ENCODE measurements at places on chromosomes 4 and X.

DNA sequence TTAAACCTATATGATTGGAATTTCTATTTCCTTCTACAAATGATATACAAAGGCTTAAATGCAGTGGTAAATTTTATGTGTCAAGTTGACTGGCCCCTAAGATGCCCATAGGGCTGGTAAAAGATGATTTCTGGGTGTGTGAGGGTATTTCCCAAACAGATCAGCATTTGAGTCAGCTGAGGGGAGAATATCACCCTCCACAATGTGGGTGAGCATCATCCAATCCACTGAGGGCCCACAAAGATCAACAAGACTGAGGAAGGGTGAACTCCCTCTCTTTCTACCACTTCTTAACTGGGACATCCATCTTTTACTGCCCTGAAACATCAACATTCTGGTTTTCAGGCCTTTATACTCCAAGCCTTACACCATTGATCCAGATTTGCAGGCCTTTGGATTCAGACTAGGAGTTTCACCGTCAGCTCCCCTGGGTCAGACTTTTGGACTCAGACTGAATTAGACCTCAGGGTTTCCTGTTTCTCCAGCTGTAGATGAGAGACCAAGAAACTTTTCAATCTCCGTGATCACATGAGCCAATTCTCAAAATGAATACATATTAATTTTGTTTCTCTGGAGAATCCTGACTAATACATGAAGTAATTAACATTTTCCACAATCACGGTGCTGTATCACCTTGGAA, 1020.7 kb upstream of the SLIT2 start:
- DNase-seq = no peak

GRCh38 chr4:71713611-71714203, 70.2 kb downstream of the GC start:
- DNase-seq = no peak

DNA sequence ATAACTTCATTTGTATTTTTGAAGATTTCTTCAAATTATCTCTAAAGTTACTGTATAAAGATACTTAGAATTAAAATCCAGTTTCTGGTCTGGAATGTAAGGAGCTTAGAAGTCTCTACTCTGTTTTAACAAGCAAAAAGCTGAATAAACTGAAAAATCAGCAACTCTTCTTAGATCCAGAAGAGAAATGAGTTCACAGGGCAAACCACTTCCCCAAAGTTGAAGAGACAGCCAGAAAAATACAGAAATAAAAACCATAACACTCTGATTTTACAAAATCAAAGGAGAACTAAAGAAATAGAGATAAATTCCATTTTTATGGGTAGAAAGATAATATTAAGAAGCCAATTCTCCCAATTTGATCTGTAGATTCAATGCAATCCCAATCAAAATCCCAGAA, 1166.8 kb downstream of the ADGRL3 start:
- no peak for DNase-seq

DNA sequence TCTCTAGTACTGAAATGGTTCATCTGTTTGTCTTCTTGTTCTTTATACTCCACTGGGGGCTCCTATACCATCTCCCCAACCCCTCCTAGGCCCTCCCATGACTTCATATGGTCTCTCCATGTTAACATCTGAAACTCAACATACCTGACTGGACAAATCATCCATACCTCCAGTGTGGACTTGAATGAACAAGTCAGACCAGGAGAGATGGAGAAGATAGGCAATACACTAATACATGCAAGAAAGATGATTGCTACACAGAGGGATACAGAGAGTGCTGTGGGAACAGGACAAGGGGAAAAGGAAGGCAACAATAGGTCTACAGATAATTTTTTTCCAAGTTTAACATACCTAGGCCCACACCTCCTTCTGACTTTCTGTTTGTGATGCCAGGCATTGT, 175.1 kb downstream of the FHIP1A start:
- DNase-seq = no peak

DNA sequence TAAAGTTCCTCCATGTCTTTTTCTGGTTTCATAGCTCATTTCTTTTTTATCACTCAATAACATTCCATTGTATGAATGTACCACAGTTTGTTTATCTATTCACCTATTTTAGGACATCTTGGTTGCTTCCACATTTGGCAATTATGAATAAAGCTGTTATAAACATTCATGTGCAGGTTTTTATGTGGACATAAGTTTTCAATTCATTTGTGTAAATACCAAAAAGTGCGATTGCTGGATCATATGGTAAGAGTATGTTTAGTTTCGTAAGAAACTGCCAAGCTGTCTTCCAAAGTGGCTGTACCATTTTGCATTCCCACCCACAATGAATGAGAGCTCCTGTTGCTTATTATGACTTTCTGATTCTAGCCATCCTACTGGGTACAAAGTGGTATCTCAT, 36.3 kb upstream of the ZFX start:
- DNase-seq = no peak

DNA sequence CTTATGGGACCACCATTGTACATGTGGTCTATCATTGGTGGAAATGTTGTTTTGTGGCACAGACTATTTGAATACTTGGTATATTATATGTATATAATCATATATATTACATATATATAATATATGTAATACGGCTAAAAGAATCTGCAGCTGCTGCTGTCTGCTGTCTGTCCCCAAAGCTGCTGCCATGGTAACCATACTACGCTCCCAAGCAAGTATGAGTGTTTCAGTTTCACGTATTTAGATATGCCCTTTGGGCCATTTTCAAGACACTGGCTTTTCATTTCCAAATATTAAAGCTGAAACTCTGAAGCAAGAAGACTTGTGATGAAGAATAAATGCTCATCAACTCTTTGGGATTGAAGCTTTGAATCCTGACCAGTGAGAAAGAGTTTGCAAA, 42.0 kb upstream of the ARSJ start:
- DNase-seq = no peak

GRCh38 chr4:150477869-150478268, 104.1 kb upstream of the MAB21L2 start:
- no peak for DNase-seq

All from stimulated activated CD4-positive, alpha-beta T cell treated with anti-CD3 and anti-CD28 coated beads, Interleukin-4, amount 100 ng/mL, for 48 hours (primary cell).